Non-pigmented ciliary epithelial cell (primary cell): ENCODE measurements at places on chromosomes 7 and 10.

DNA sequence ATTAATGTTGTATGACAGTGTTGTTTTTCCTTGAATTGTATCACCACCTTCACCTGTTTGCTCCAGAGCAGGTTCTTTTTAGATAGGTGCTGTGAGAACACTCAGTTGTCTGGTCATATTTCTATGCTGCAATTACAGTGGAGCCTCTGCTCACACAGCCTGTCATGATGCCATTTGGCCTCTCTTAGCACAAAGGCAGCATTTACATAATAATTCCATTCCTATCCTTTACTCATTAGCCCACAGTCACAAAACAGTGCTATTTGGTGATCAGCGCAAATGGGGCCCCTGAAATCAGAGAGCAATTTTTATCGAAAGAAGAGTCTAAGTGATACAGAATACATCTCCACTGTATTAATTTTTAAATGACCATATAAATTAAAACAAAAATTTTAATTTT is 13.8 kb upstream of the DGKI start:
- DNase-seq, result no peak

GRCh38 chr10:126402721-126403695 is 14.7 kb upstream of the ADAM12 start:
- no peak for DNase-seq

GRCh38 chr7:50427518-50427917 is 22.6 kb downstream of the FIGNL1 start:
- no peak for DNase-seq

DNA sequence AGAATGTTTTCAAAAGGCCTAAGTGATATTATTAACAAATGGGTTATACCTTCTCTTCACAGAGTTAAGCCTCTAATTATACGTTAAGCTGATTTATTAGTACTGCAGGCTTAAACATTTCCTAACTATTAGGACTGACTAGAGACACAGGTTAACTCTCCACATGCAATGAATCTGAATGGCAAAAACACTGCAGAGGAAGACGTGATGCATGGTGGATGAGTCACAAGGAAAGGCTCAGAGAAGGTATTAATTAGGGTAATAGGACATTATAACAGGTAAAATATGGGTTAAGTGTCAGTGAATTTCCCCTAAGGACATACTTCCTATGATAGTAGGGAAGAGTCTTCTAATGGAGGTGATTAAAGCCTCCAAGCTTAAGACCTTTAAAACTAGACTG is 24.7 kb upstream of the SEM1 start:
- DNase-seq, result no peak

DNA sequence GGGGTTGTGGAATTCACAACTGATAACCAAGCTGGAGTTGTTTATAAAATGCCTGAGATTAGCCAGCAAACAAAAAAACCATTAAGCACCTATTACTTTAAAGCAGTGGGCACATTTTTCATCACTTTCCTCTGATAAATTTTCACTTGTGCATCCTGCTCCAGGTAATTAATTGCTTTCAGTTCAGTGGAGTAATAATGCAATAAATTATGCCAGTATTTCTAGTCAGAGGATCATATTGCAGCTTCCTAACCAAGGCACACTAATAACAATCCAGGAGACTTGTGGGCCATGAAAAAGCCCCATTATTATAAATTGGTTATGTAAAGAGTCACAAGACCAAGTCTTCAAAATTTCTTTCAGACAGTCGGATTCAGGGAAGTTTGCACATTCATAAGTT is 193.2 kb downstream of the LRMDA start:
- no peak for DNase-seq

DNA sequence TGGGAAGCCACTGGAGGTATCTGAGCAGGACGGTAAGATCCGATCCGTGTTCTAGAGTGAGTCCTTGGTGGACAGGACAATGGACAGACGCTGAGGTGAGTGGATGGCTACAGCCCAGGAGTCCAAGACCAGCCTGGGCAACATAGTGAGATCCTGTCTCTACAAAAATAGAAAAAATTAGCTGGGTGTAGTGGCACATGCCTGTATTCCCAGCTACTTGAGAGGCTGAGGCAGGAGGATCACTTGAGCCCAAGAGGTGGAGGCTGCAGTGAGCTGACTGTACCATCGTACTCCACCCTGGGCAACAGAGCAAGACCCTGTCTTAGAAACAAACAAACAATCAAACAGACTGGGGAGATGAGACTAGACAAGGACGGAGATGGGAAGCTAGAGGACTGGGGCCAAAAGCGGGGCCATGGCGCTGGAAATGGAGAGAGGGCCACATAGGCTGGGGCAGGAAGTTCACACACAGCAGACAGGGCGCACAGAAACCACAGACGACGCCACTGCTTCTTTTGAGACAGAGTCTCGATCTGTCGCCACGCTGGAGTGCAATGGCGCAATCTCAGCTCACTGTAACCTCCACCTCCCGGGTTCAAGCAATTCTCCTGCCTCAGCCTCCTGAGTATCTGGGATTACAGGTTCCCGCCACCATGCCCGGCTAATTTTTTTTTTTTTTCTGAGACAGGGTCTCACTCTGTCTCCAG is 24.7 kb downstream of the DAGLB start:
- no peak for DNase-seq

GRCh38 chr10:35885076-35885475 is 243.0 kb upstream of the FZD8 start:
- DNase-seq, result no peak

DNA sequence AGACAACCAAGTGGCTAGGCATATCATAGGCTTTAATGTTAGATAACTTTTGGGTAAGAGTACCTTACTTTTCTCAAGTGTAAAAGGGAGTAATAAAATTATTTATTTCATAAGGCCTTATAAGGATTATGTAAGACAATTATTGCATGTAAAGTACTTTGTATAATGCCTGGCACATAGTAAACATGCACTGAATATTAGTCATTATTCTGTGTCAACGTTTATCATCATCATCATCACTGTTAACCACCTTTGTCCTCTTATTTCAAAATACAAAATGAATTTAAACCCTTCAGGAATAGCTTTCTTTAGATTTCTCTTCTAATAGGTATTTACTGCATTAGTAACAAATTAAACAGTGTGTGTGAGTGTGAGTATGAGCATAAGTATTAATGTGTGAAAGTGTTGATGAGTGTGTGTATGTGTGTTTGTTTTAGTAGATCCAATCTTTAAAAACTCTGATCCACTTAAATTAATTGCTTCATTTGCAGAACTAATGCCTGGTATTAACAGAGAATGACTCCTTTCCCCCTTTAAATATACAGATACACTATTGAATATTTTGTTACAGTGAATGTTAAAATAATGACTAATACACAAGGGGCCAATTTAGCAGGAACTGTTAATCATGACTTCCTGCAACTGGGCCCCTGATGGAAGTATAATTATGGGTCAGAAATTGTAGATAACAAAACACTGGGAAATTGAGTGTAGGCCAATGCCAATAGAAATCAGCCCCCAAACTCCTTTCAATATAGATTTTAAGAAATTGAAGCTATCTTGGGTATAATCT is 213.3 kb upstream of the FZD8 start:
- no peak for DNase-seq

- no peak for DNase-seq
Measured at GRCh38 chr10:94239696-94240095, 123.0 kb downstream of the NOC3L start.

DNA sequence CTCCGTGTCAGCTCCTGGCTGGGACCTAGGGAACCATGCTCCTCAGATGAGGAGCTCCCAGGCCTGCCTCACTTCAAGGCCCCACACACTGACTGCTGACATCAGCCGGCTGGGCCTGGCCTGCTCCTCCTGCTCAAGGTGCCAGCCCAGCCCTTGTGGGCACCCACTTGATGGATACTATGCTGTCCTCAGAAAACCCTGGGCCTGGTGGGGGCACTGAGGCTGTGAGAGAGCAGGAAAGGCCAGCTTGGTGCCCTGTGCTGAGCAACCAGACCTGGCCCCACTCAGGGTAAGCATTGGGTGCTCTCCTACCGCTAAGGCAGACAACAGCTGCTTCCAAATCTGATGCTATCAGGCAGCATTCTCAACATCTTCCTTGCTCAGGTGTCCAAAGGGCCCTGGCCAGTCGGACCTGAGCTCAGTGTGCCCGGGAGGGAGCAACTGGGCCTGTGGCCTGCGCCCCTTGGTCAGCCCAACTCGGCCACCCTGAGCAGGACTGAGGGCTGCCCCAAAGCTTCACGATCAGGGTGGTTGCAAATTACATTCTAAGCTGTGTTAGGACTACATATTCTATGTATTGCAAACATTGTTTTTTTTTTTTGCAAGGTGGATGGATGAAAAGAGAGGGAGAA is 21.9 kb upstream of the ANTXRL start:
- no peak for DNase-seq

- no peak for DNase-seq
Measured at GRCh38 chr10:35511647-35512046, 93.5 kb upstream of the GJD4 start.

DNA sequence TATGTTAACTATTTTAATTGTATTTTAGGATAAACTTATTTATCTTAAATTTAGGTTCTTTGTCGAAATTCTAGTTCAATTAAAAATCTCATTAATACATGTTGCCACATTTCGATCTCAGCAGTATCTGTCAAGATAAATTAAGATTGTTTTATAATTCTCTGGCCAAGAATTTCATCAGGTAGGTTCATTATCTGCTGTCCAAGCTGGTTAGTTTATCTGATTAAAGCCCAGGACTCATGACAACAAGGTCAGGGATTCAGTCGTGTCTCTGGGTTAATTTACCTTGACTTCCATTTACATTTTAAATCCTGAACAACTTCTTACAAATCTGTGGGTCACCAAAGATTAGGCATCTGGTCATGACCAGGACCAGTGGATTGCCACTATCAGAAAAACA is 7.6 kb downstream of the STEAP4 start:
- DNase-seq, result no peak

GRCh38 chr10:126375926-126376554 is 12.2 kb downstream of the ADAM12 start:
- no peak for DNase-seq
